CD4-positive, alpha-beta T cell treated with Interleukin-15 for 1 hour (primary cell): ENCODE measurements at places on chromosomes 5 and 9.

DNA sequence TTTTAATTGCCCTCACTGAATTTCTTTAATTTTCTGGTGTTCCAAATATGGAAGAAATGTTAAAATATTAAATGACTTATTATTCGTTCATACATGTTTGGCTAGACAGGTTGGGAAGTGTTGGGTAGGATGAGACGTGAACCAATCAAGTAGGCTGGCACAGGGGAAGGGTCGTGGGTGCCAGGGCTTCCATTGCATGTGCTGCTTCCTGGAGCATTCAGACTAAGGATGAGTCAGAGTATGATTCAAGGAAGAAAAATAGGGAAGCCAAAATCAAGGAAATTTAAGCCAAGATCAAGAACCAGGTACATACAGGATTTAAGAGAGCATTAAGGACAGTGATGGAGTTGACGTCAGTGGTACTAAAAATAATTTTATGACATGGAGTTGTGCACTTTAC is 2068.0 kb downstream of the MAT2B start:
- DNase-seq: no peak

- DNase-seq: no peak
Measured at GRCh38 chr5:137203011-137203632, 296.0 kb downstream of the SPOCK1 start.

DNA sequence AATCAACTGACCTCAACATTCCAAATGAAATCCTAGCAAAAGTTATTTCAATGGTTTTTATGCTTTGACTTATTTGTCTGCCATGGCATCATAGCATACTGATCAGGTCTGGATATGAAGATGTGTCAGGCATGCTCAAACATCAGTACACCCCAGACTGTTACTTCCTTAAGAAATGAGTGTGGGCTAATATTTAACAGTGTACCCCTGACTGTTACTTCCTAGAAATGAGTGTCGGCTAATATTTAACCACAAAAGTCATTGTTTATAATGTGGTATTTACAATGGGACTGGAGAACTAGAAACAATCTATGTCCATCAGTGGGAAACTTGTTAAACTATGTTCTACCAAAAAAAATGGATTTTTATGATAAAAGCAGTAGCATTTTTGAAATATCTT is 38.1 kb upstream of the HNRNPA0 start:
- DNase-seq: no peak

DNA sequence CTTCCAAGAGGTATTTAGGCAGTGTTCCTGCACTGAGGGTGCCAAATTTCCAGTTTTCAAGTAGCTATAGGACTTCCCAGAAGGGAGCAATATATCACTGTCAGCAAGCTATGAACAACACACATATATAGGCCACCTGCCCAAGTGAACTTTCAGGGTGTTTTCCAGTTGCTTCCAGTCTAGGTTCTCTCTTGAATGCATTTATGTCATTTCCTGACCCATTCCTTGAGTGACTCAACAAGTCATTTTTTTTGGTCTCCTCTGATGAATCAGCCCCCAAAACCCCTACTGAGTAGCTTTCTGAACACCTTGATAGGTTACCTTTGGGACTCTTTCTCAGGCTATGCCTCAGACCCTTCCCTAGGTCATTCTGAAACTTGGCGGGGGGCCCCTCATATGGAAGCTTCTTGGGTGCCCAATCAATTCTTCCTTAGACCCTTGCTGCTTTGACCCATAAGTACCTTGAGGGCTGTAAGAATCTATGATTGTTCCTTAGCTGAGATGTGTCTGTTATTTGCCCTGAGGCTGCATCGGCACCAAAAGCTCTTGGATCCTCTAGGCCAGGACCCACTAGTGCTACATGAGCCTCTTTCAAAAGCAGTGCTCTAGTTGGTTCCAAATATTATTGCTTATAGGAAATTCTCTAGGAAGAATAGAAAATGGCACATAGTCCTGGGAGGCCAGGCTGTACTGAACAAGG is 12.4 kb downstream of the DNAJB5 start:
- no peak for DNase-seq

DNA sequence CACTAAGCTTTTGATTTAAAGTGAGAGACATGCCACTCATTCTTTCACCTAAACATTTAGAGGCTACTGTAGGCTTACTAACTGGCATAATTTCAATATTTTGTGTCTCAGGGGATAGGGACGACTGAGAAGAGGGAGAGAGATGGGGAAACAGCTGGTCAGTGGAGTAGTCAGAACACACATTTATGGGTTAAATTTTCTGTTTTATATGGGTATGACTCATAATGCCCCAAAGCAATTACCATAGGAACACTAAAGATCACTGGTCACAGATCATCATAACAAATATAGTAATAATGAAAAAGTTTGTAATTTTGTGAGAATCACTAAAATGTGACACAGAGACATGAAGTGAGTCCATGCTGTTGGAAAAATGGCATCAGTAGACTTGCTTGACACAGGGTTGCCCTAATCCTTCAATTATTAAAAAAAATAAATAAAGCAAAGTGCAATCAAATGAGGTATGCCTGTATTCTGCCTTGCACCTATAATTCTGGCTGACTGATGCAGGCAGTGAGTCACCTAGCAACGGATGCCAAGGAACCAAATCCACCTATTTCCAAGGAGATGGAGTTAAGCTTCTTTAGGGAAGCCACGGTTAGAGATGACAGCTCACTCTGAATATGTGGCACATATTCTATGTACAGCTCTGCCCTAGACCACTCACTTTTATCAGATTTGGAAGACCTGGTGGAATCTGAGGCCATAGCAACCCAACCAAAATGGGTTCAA is 166.1 kb downstream of the MARCHF11 start:
- no peak for DNase-seq

- DNase-seq: no peak
Measured at GRCh38 chr9:73067074-73067473, 84.6 kb upstream of the ANXA1 start.

- DNase-seq: no peak
Measured at GRCh38 chr5:37792975-37793631, 46.7 kb downstream of the GDNF start.

DNA sequence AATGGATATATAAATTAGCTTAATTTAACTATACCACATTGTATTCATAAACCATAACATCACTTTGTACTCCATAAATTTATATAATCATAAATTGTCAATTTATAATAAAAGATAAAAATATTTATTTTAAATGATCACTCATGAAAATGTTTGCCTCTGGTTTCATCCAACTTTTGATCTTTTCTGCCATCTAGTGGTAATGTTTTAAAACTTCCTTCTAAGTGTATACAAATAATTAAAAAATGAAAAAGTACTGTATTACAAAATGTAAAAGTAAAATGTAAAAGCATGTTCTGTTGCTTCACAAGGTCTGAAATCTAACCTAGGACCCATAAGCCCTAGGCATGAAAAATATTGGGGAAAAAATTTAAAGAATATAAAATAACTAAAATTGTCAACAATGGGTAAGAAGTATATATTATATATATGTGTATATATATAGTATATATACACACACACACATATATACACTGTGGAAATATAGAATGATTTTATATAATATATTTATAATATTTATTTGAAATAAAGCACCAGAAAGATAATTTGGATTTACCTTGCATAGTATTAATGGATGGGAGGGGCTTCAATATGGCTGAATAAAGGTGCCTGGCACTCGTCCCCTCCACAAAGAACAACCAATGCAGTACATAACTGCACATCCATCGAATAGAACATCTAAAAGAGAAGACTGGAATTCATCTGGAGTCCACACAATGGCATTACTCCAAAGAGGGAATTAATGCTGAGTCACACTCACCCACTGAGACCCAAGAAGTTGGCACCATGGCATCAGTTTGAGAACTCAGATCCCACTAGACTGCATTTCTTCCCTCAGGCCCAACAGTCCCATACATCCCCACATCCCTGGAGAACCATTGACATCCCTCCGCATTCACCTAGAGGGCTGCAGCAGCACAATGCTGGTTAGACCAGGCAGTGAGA is 32.5 kb downstream of the ANXA1 start:
- no peak for DNase-seq

- DNase-seq: no peak
Measured at GRCh38 chr5:61673007-61673735, 341.1 kb downstream of the ZSWIM6 start.

GRCh38 chr9:137520614-137521404 is 29.4 kb downstream of the PNPLA7 start:
- no peak for DNase-seq

GRCh38 chr9:89601306-89601705 is 3.5 kb upstream of the GADD45G start:
- DNase-seq: no peak

GRCh38 chr9:108043585-108043984 is 554.0 kb upstream of the KLF4 start:
- no peak for DNase-seq

GRCh38 chr9:131081868-131082267 is 14.5 kb upstream of the AIF1L start:
- DNase-seq: no peak

- DNase-seq: no peak
Measured at GRCh38 chr5:136698970-136699369, 333.6 kb upstream of the TRPC7 start.

DNA sequence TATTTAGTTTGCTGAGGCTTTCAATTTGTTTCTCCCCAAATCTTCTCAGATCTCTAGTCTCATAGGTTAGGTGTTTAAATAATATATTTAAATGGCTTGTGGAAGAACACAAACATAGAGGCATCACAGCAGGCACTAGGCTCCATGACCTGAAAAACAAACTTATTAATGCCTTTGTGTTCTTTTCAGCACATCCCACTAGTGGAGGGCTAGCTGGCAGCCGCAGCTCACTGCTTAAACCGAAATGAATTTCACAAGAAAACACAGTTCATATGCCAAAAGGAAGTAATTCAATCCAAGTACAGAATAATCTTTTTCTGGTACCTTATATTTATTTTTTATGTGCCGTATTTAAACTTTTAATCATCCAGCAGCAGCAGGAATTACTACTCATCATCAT is 382.5 kb downstream of the PLK2 start:
- DNase-seq: no peak

GRCh38 chr9:121312169-121312568 is 44.2 kb downstream of the GSN start:
- DNase-seq: no peak

- DNase-seq: no peak
Measured at GRCh38 chr9:21326526-21327139, 8.6 kb downstream of the KLHL9 start.

DNA sequence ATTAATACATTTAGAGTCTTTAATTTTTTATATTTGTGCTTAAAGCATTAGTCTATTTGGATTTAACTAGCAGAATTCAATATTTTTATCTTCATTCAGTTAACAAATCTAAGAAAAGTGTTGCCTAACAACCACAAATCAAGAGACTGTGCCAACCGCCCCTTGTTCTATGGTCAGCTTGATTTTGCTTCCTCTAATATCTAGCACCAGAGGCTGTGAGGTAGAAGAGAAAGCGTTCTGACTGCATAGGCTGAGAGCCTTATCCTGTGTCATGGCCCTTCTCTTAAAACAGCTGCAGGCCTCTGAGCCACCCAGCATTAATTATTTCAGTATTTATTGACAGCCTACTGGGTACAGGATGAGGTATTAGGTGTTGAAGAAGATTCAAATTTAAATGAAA is 693.0 kb upstream of the CDH6 start:
- no peak for DNase-seq

DNA sequence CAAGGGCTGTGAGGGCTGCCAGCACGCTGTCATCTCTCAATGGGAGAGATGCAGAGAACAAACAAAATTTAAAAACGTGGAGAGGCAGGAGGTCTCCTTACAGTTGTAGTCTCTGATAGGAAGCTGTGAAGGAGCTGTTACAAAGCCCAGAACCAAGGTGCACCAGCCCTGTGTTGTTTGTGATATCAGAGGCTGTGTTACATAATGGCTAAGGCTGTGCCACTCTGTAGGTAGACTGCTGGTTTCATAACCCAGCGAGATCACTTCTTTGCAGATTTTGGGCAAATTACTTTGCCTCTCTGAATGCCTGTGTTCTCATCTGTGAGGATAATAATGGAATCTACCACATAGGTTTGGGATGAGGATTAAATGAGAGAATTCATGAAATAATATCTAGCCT is 1480.7 kb upstream of the WWC1 start:
- no peak for DNase-seq

DNA sequence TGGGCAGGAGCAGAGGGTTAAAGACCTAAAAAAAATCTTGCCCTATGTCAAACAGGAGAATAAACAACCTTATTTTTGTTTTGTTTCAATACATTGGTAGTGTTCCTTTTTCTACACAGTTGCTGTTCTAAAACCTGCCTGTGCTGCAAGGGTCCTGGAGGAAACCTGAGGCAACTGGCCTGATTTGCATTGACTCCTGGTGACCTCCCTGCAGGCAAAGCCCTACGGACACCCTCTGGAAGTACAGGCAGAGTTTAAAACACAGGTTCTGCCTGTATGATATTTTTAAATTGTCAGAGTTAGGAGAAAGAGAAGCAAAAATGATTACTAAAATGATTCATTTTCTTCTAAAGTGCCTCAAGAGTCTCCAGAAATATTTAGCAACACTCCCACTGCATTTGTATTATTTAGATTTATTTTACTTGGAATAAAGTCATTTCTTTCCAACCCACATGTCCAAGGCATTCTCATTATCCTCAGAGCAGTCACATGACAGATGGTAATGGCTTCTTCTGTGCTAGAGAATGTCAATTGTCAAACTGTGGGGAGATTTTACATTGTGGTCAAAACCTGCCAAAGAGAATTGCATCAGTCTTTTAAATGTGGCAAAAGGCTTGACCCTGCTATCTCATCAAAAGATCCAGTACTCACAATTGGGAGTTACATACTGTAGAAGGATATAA is 559.6 kb downstream of the CETN3 start:
- DNase-seq: no peak

DNA sequence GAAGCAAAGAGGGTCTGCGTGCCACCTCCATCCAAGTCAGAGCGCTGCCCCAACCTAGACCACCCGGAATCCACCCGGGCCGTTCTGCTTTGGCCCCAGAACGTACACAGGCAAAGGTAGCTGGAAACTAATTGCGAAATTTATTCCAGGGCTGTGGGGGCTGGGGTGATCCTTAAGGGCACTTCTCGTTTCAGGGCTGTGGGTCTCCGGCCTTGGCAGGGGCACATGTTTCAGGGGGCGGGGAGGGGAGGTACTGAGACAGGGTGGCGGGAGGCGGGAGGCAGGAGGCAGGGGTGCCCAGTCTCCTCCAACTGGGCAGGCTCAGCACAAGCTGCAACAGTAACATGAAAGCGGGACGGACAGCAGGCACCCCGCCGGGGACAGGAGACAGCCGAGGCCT is 26.1 kb downstream of the NR5A1 start:
- no peak for DNase-seq

GRCh38 chr9:111615928-111616327 is 15.2 kb upstream of the DNAJC25 start:
- no peak for DNase-seq

- DNase-seq: peak; percentile 79
Measured at GRCh38 chr9:124216474-124217176, 41.1 kb upstream of the NEK6 start.

- no peak for DNase-seq
Measured at GRCh38 chr9:27125936-27126335, 16.9 kb downstream of the TEK start.
